ENCODE measurements at places on chromosomes 2 and 18.

GRCh38 chr2:185802926-185803325 lies 64.3 kb downstream of the FSIP2 start:
- DNase-seq: no peak

DNA sequence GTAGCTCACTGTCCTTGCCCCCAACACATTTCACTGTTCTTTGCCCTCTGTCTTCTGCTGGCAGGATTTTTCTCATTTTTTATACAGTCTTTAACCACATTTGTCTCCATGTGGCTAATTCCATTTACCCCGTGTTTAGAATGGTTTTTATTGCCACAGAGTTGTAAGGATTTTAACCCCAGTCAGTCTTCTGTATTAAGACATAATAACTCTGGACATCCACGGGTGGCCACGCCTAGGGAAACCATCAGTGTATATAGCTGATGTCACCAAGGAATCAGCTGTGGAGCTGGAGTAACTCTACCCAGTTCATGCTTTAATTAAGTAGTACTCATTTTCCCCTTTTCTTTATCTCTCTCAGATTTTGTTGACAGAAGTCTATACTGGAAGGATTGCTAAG lies 139.8 kb downstream of the MAP4K4 start:
- no peak for DNase-seq

DNA sequence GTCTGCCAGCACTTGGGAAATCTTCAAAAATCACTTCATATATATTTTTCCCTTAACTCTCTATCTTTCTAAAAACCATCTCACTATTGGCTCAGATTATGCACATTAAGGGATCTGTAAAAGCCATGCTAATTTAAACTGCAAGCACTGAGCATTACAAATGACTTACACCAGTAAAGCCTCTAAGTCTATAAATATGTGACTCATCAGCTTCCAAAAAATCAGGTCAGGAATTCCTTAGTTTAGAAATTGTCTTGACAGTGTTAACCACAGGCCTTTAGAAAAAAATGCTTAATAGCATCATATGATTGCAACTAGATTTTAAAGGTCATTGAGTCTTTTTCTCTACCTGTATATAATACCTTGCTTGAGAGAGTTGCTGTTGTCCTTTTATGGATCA lies 1113.6 kb upstream of the PIK3C3 start:
- DNase-seq: no peak

GRCh38 chr2:33212151-33212550 lies 264.3 kb upstream of the RASGRP3 start:
- DNase-seq: no peak

DNA sequence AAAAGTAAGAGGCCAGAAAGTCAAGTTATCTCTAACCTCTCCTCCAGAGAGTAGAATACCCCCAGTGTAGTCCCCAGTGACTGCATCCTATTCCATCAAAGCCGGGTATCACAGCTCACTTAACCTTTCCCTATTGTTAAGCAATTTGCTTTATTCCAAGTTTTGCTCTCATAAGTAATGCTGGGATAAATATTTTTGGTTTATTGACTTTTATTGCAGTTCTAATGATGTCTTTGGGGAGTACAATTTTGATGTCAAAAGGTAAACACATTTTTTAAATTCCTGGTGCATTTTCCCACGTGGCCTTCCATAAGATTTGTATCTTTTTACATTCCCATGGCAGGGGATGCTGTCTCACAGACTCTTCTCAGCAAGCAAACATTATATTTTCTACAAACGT lies 43.3 kb downstream of the CMPK2 start:
- no peak for DNase-seq
